ENCODE measurements at places on chromosomes 1 and 21.
A peak's percentile ranks its signal among the peaks of the same experiment; 100 is the strongest.

DNA sequence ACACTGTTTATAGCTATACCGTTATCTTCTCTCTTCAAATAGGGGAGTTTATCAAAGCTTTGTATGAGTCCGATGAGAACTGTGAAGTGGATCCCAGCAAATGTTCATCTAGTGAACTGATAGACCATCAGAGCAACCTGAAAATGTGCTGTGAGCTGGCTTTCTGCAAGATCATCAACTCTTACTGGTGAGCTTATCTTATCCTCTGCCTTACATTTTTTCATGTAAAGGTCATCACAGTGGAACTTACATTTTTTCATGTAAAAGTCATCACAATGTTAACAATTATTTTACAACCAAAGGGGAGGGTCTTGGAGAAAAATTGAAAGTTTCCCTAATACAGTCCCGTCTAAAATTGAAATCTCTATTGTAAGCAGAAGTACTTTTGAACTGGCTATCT is 45.2 kb downstream of the CLEC20A start:
- DNase-seq: no peak

- DNase-seq: no peak
Observed at GRCh38 chr1:201051399-201051798, 27.9 kb upstream of the KIF21B start.

GRCh38 chr1:90761781-90762589 is 44.9 kb upstream of the BARHL2 start:
- DNase-seq: peak; percentile 2

DNA sequence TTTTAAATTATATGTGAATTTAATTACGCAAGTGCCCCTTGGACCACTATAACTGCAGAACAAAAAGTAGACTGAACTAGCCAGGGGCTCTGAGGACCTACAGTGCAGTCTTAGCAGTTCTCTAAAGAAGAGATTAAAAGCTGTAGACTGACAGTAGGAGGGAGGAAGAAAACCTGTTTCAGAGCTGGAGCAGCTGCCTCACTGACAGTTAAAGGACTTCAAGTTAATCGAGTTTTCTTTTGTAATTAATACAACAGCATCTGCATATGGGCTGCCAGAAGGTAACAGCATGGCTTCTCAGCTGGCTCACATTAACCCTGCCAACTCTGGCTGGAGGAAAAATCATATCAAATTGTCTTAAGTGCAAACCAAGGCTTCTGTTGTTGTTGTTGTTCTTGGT is 19.9 kb downstream of the DSTYK start:
- DNase-seq: peak; percentile 9

Measured in NCI-H1105 treated with DMSO at 0.1 percent for 48 hours (cell line).